ENCODE measurements at places on chromosomes 3 and 15.

DNA sequence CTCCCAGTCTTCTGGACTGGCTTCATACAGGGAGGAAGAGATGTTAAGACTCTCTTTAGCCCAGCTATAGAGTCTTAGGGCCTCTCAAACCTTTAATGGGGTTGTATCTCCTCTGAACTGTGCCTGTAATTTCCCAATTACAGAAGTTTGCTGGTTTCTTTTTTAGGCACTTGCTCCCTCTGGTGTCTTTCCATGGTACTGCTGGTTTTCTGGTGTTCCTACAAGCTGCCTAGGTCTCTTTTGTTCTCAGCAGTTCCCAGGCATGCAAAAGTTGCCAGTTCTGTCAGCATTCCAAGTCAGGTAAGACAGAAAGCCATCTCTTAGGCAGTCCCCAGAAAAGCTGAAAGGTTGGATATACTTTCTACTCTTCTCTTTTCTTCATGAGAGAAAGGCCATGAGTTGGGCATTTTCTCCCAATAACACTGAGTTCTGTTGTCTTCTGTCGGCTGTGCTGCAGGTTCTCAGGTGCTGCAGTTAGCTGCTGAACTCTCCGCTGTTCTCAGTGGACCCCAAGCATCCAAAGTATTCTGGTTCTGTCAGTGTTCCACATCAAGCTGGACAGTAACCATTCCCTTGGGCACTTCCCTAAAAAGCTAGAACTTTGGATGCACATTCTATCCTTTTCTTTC, 54.4 kb upstream of the EHHADH start:
- peak; percentile 18 for DNase-seq

GRCh38 chr3:167882057-167882667, 146.6 kb downstream of the SERPINI1 start:
- no peak for DNase-seq

DNA sequence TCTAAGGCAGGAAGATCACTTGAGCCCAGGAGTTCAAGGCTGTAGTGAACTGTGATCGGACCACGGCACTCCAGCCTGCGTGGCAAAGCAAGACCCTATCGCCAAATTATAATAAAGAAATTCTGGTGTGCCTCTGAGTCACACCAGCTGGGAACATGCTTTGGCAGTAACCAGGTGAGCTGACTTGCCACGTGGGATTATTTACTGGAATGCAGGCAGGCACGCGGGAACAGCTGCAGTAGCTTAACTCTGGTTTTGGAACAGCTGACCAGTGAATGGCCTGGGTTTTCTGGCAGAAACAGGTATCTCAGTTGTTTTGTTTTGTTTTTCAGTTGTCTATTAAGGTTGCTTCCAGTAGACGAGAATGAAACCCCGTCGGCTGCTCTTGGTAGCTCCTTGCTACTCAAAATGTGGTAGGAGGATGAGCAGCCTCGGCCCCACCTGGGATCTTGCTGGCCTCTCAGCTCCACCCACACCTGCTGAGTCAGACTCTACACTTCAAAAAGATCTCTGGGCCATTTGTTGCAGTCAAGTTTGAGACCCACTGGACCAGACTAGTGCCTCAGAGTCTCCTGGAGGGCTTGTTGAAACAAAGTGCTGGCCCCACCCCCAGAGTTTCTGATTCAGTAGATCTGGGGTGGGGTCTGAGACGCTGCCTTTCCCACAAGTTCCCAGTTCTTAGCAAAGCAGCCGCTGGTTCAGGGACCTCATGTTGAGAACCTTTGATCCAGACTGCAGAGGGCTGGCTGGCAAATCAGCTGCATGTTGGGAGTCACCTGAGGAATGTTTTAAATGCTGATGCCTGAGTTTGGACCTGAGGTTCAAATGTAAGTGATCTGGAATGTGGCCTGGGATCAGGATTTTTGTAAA, 26.6 kb downstream of the IDH2 start:
- DNase-seq, result no peak

DNA sequence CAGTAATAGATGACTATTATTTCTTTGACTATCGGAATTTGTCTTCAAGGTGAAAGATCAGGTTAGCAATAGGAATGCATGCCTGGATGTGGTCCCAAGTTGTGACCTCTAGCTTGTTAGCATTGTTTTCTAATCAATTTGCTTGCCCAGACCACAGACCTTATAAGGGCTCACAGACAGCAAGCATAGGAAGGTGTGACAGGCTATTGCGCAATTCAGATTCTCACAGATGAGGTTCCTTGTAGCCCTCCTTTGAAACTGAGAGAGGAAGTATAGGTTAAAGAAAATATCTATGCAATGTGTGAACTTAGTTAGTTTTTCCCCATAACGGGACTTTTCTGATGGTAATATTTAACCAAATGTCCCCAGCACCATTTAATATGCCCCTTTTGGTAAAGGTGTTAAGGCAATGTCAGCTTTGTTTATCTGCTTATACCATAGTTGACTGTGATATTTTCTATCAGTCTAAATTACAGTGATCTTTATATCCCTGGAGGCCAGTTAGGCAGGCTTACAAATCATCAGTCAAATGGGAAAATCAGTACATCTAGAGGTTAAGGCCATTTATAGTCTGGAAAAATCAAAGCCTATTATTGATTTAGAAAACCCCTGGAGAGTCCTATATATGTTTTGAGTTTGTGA, 168.1 kb upstream of the MBNL1 start:
- DNase-seq, result no peak

Measured in stimulated activated CD4-positive, alpha-beta T cell treated with anti-CD3 and anti-CD28 coated beads, TNF-alpha, amount 100 ng/mL, for 48 hours (primary cell).